Stimulated activated CD8-positive, alpha-beta memory T cell treated with anti-CD3 and anti-CD28 coated beads, Interleukin-4, amount 100 ng/mL, for 1 hour (primary cell): ENCODE measurements at places on chromosomes 11 and 22.

DNA sequence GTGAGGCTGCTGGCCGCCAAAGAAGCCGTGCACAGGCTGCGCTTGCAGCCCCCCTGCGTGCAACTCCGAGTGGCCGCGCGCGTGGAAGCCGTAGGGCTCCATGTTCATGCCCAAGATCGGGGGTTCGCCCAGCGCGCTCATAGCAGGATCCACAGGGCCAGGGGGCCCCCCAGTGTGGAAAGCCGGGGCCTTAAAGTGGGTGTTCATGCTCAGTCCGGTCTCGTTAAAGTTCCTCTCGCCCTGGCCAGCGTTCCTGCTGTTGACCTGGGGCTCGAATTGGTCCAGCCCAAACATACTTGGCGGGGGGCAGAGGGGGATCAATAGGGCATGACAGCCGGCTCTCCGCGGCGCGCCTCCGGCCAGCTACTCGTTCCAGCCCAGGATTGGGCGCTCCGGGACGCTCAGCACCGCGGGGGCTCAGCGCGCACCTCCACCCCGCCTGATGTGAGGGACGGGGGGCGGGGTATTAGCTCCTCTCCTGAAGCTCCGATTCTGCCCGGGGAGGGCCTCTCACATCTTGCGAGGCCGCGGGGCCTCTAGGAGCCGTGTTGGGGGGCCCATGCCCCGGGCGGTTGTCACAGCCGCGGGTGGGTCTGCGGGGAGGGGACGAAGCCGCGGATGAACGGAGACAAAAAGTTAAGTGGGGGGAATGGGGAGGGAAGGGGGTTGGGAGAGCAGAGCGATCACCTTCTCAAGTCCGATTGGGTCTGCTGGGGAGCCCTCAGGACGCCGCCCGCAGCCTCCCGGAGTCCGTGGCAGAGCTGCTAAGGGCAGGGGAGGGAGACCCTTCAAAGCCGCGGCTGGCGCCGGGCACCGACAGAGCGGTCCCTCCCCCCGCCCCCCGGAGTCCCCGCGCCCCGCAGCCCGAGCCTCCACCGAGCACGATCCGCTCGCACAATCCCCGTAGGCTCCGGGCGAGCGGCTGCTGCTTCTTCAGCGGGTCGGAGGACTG lies 1.0 kb downstream of the MN1 start:
- DNase-seq = no peak

DNA sequence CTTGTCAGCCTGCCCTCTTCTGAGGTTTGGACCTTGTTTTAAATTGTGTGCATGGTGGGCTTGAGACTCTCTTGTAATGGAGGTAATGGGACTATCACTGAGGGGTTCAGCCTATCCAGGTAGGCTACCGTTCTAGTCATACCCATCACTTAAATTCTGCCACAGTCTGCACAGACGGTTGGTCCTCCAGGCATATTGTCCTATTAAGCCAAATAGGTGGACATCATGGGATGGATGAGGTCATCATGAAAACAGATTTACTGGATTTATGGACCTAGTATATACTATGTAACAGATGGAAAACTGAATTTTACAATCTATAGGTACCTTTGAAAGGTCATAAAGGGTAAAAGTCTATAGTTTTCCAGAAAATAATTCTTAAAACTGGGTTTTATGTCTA lies 9.1 kb upstream of the RBM4 start:
- no peak for DNase-seq

DNA sequence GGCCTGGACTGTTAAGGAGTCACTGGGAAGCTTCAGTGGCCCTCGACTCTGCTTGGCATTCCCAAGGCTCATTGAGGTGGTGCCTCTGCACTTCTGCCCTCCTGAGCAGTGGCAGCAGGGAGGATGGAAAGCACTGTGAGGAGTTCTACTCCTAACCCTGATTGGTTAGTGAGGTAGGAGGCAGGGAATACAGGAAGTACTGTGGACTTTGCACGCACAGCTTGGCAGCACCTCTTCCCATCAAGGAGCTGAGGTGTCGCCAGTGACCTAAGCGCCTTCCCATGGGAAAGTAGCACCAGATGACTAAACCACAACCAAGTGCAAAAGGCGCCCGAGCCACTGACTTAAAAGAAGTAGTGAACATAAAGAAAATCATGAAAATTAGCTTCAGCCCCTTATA lies 152.5 kb upstream of the CADM1 start:
- no peak for DNase-seq

GRCh38 chr22:17820879-17821439 lies 46.7 kb upstream of the BID start:
- no peak for DNase-seq

GRCh38 chr11:12174128-12174476 lies 63.7 kb downstream of the MICAL2 start:
- DNase-seq = no peak

DNA sequence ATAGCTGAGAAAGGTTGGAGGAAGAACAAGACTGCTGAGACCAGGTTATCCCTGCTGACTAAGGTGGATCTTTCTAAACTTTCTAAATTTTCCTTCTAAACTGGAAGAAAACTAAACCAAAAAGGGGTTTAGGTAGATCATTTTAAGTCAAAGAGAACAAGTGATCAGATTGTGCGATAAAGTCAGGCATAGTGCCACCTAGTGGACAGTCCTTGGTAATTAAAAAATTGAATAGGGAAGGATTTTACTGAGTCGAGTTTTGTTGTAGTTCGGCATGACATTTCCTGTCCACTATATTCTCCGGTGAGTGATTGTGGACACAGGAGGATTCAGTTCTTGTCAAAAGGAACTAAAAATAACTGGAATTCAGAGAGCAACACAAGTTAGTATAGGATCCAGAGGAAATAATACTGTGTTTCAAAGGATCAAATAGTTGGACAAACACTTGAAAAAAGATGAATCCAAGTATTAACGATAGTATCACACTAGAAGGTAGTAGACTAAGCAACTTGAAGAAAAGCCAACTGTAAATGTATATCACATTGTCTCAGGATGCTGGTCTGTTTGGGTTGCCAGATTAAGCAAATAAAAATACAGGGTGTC lies 1236.4 kb downstream of the FAM181B start:
- no peak for DNase-seq

DNA sequence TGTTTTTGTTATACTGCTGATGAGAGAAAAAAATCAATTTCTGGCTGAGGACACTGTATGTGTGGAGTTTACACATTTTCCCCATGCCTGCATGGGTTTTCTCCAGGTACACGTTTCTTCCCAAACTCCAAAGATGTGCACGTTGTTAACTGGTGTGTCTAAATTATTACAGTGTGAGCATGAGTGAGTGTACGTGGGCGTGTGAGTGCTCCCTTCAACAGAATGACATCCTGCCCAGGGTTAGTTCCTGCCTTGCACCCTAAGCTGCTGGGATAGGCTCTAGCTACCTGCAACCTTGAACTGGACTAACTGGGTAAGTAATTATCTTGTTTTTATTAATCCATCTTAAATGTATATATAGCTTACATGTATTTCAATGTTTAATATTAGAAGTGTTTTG lies 5.5 kb downstream of the NPAT start:
- no peak for DNase-seq

DNA sequence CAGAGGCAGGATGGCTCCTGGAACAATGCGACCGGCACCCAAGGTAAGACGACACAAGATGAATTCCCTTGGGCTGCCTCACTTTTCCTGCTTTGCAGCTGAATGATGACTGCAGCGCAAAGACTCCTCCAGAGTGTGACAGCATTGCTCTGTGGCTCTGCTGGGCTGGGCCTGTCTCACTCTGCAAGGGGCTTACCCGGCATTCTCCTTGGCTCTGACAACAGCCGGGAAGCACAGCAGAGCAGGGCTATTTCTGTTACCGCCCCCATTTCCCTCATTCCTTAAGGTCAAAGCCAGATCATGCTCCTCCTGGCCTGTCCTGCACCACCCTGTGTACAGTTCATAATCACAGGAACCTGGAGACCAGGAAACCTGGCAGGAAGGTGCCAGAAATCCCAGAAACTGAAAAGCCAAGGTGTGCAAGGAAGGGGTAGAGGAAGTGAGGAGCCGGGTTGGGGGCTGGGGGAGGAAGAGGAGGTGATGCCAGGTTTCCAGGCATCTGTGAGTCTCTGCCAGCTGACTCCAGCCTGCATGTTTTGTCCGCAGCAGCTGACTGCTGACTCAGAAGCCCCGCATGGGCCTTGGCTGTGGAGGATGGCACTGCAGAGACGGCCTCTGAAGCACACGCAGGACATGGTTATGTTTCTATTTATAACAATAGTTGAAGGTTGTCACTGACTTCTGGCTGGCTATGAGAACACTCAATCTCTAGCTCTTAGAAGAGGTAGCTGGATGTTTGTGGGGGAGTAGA lies 113.6 kb downstream of the MICAL3 start:
- DNase-seq = no peak

DNA sequence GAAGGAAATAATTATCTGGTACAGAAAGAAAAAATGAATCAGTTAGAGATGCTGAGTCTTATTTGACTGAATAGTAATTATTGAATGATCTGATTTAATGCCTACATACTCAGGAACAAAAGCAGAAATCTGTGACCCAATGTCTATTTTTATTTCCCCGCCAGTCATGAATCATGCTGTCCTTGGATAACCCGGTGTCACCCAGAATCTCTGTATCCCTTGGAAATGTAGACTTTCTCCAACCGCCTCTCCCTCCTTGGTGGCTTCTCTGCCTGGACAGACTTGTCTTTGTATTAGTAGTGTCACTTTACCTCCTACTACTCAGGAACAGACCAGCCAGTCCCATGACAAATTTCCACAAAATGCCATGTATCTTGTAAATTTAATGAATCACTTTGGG lies 173.3 kb upstream of the PDGFD start:
- no peak for DNase-seq

DNA sequence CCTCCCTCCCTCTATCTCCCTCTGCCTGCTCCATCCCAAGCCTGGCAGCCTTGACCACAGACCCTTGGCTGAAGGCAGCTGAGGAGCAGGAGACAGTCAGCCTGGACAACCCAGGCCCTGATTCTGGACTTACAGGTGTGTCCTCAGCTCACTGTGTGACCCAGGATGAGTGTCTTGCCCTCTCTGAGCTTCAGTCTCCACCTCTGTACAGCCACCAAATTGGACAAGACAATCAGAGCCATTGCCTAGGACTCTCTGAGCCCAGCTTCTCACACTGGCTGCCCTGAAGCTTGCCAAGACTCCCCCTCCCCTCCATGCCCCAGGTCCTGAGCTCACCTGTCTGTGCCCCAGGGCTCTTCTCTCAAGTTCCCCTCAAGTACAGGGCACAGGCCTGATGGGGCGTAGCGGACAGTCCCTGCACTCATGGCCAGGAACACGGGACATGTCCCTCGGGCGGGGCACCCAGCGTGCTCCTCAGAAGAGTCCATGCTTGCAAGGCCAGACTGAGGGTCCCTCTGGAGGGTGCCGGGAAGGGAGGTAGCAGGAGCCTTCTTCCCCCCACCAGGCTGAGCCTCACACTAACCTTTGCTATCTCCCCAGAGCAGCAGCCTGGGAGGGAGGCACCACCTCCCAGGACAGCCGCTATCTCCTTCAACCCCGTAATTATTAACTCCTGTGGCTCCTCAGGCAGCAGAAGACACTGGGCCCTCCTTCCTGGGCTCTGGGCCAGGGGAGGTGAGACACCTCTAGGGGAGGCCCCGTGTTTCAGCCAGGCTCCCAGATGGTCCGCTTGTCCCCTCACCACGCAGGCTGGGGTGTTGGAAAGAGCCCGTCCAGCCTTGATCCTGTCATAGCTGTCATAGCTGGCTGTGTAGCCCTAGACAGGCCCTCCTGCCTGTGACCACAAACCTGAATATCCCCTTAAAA lies 2.6 kb upstream of the RAB3IL1 start:
- no peak for DNase-seq

- DNase-seq = no peak
Observed at GRCh38 chr22:26548984-26549383, 36.7 kb upstream of the TFIP11 start.

DNA sequence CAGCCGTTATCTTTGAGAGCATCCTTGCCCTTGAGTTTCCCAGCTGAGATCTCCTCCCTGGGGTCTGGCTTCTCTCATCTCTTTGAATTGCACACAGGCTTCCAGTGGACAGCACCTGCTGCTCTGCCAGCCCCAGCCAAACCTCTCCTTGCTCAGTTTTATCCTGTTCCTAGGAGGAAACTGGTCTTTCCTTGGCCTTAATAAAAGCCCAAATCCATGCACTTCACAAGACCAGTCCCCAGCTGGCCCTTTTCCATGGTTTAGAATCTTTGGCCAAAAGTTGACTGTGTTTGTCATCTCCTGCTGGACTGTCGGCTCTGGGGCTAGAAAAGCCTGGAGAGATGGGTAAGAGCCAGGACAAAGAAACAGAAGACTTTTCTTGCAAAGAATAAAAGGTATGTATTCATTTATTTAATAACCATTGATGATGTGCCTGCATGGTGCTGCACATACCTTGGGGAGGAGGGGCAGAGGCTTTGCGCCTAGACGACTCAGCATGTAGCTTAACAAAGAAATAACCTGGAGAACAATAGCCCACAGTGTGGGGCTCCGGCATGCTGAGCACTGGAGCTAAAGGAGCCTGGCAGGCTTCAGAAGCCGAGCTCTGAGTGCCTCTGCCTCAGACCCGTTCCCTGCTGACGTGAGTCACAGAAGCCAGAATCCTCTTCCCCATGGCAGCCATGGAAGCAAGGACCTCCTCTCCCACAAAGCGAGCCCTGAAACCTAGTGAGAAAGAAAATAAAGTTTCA lies 319.3 kb upstream of the B3GAT1 start:
- no peak for DNase-seq

DNA sequence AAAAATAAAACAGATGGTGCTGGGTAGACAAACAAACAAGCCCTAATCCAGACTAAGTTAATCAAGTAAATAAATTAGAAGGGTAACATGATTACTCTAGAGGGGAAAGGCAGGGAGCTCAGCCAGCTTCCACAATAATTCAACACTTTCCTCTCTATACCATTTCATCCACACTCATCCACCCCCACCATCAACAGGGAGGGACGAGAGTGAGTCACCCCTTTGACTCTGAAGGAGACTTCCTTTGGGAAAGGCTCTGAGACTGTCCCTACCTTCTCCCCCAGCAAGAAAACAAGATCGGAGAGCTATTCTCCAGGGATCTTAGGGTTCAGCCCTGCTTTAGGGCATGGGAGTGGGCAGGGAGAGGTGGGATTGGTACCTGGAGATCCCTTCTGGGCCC lies 33.1 kb downstream of the TRIM66 start:
- DNase-seq = no peak

GRCh38 chr22:21587803-21588611 lies 20.5 kb downstream of the UBE2L3 start:
- DNase-seq = no peak

- no peak for DNase-seq
Observed at GRCh38 chr11:65417702-65418430, 4.7 kb upstream of the NEAT1 start.

DNA sequence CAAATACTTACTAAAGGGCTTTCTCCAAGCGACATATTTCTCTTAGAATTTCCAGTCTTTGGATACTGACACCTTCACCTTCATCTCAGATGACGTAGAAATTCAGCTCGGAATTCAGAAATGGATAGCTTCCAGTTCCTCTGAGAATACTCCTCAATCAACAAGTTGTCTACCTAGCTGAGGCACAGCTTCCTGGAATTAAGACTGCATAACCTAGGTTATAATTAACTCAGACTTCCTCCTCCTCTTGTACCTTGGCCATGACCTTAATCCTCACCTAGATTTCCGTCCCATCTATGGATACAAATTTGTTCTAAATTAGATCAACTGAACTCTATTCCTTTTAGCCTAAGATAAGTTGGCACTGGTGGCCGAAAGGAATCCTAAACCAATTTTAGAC lies 17.4 kb downstream of the ATP5MG start:
- DNase-seq = no peak
